Epithelial cell of proximal tubule (primary cell): ENCODE measurements at places on chromosomes 4 and X. TPM values are rescaled to one million over a fixed set of nuclear protein-coding genes. Genes with fewer than 3 reads are reported as not detected.
A peak's percentile ranks its signal among the peaks of the same experiment; 100 is the strongest.

SASH3 gene
- total RNA-seq, result not detected in 2 replicates

DNA sequence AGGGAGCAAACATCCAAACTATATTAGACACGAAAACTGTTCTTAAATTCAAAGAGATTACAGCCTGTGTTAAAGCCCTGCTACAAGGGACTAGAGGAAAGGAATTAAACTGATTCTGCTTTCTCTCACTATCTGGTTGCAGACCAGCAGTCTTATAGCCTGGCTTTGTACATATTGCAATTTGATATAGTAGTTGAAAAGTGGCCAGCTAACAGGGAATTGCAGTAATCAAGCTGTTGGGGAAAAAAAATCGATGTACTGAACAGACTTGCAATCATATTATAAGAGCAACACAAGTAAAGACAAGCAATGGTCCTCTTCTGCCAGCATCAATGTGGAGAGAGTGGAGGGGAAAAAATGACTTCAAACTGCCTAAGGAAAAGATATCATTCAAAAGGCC, 364.4 kb upstream of the EPHA5 start:
- DNase-seq, result no peak

- peak; percentile 52 for DNase-seq
These were observed 35.9 kb upstream of the PPM1K start for GRCh38 chr4:88320224-88320779.

DNA sequence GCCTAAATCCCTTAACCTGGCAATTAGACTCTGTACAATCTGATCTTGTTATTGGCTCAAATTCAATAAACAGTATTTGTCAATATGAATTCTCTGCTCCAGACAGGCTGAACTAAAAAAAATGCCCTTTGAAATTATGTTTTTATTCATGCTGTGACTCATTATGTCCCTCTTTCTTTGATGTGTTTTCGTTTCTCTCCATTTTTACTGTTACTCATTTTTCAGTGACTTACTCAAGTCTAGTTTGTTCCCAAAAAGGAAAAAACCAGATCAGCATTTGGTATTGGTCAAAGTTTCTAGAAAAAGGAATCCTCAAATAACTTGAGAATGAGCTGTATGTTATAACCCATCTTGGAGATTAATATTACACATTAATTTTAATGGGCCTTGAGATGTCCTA, 40.4 kb downstream of the UNC5C start:
- no peak for DNase-seq

DNA sequence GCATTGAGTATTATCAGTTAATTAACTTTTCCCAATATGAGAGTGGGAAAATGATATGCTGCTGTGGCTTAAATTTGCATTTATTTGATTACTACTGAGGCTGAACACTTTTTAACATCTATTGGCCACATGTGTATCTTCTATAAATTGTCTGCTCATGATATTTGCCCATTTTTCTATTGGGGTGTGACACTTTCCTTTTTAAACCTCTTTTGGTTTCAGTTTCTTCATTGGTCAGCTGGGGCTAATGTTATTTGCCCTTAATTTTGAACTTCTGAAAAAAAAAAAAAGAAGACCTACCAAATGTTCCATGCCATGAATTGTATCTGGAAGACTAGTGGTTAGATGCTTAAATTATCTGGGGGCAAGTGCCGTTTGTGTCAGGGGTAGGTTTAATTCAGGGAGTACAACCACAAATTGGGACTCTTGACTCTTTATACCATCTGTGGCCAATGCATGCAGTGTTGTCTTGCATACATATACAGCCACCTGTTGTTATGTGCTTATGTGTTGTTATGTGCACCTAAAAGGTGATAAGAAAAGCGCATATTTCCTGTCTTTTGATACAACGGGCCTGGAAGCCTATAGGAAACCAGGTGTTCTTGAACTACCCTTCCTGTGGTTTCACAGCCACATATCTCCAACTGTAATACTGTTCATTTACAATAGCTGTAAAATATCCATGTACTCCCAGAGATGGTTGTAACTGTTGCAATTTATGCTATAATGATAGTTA, 49.0 kb downstream of the SH2D1A start:
- DNase-seq, result no peak

CCKAR gene
- not detected in 2 replicates for total RNA-seq

- no peak for DNase-seq
These were observed 529.9 kb downstream of the MID1IP1 start for GRCh38 chrX:39331082-39331704.

- DNase-seq, result no peak
These were observed 46.7 kb upstream of the TEX13A start for GRCh38 chrX:105267167-105267566.

FMR1NB gene
- total RNA-seq, result not detected in 2 replicates

DNA sequence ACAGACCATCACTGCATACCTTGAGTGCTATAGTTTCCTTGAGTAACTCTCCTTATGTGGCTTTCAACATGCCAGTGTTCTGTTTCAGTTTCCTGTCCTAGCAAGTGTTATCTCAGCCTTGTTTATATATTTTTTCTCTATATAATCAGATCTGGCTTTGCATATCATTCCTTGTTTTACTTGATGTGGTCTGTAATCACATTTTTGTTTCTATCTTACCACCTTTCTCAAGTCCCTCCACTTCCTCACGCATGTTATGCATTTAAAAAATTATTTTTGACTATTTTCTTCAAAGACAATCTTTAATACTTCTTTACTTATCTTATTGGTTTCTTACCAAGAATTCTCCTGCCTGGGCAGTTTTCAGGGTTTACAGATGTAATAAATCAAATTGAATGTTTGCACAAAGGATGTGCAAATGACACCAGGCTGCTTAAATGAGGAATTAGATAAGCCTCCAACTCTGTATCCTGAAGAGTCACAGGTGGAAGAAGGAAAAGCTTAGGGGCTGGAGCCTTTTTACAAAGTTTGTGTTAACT, 351.2 kb downstream of the BMPR1B start:
- DNase-seq, result no peak

MAGEE2 gene
- total RNA-seq, result not detected in 2 replicates

GRCh38 chr4:16122784-16123183, 39.0 kb upstream of the PROM1 start:
- no peak for DNase-seq

- DNase-seq, result no peak
These were observed 13.4 kb downstream of the RBMX start for GRCh38 chrX:136867096-136867491.

- no peak for DNase-seq
These were observed 38.8 kb downstream of the TAPT1 start for GRCh38 chr4:16187455-16187854.

DRD5 gene
- total RNA-seq, result not detected in 2 replicates

ZAR1 gene
- total RNA-seq, result 0.23 TPM in 1 of 2 replicates, not detected in the other

DNA sequence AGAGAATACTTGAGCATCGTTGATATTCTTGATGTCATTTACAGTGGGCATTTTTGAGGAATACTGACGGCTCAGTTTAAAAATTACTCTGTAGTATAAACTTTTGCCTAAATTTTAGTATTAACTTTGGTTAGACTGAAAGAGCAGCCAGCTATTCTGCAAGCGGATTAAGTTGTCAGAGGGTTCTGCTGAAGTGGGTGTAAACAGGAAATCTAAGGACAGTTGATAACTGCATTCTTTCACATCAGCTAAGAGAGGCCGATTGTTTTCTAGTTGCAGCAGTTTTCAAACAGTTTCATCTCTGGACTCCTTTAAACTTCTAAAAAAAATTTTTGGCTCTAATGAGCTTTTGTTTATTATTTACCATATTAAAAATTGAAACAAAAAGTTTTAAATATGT, 149.6 kb downstream of the RAPGEF2 start:
- DNase-seq, result no peak

DNA sequence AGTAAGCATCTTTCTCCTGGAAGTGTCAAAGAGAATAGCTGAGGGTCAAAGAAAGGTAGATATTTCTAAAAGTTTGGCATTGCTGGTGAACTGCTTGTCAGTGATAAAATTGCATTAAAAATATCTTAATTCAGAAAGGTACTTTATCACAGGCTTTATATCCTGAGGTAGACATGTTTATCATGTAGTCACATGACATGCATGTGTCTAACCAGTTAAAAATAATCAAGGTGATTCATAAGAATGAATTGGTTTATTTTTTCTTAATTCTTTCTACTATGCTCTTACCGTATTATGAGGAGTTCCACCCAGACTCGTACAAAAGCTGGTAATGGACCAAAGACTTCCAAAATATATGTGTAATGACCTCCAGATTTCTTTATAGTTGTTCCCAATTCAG, 6.1 kb downstream of the SLC7A11 start:
- no peak for DNase-seq
